ENCODE measurements at places on chromosomes 6 and 20.
A peak's percentile ranks its signal among the peaks of the same experiment; 100 is the strongest.

DNA sequence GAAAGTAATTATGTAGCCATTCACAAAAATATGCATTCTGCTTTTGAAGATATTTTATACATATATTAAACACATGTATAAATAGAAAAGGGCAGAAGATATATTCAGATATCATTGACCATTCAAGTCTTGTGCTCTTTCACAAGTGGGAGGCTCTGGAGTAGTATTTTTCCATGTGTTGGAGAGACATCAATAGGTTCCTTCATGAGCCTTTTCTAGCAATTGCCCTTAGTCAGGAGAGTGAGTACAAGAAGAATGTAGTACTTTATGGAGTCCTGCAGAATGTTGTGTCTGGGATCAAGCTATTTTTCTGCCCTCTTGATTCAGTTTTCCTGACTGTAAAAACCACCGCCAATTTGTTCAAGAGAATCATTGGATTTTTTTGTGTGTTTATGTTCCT lies 117.9 kb downstream of the LRRC1 start:
- DNase-seq = no peak

- DNase-seq = no peak
These were observed 210.4 kb upstream of the KCNG1 start for GRCh38 chr20:51233345-51233744.

GRCh38 chr6:13307508-13307995 lies 20.8 kb downstream of the TBC1D7 start:
- DNase-seq = no peak

DNA sequence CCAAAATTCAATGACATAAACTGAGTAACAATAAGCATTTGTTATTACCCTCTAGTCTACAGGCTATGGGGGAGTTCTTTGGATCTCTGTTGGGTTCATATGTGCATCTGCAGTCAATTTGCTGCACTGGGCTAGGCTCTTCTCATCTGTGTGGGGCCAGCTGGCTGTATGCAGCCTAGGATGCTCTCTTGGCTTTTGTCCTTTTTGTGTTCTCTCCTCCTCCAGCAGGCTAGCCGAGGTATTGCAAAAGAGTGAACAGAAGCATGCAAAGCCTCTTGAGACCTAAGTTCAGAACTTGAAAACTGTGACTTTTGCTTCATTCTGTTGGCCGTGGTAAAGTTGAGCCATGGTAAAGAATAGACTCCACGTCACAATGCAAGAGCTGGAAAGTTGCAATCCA lies 62.8 kb upstream of the FOXO3 start:
- no peak for DNase-seq

GRCh38 chr6:381742-382461 lies 9.7 kb upstream of the IRF4 start:
- no peak for DNase-seq

- DNase-seq = no peak
These were observed 511.3 kb downstream of the PHF3 start for GRCh38 chr6:64146876-64147275.

DNA sequence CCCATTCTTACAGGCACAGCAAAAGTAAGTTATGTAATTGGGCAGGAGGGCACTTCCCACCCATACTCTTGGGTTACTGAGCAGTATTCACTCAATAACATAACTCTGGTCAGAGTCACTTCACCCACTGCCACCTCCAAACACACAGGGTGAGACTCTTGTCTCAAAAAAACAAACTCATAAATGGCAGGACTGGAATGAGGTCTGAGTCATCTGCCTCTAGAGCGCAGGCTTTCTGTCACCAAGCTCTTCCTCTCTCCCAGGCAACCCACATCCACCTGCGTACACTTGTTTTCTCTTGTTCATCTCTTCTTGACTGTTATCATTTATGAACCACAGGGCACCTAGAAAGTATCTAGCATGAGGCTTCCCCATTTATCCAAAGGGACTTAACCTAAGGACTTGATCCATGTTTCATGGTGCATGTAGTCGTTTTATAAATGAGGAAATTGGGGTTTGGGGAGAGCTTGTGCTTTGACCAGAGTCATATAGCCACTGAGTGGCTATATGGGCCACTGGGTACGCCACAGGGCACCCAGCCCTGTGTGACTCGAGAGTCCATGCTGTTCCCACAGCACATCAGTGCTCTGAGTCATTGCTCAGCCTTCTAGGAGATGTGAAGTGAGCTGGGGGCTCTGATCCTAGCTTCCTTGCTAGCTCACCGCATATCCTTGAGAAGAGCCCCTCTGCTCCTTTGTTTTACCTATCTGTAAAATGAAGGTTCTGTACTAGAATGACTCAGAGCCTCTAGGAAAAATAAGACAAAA lies 22.4 kb downstream of the C20orf173 start:
- no peak for DNase-seq

- DNase-seq = peak; percentile 65
These were observed 59.2 kb downstream of the TNFAIP3 start for GRCh38 chr6:137926207-137926731.

DNA sequence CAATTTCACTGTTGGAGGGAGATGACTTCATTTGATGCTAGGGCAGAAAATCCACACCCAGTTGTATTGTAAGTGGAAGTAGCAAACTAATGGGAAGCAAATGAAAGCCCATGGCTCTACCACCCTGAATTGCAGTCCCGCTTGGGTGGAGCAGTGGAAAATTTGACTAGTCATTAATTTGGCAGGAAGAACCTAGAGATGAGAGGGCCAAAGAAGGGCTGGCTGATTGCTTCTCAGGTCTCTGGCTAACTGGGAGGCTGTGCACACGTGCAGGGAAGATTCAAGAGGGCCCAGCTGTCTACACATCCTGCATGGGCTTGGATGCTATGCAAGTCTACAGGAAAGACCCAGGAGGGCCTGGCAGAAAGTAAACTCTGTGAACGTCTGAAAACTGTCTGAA lies 466.2 kb downstream of the TFAP2A start:
- DNase-seq = no peak

DNA sequence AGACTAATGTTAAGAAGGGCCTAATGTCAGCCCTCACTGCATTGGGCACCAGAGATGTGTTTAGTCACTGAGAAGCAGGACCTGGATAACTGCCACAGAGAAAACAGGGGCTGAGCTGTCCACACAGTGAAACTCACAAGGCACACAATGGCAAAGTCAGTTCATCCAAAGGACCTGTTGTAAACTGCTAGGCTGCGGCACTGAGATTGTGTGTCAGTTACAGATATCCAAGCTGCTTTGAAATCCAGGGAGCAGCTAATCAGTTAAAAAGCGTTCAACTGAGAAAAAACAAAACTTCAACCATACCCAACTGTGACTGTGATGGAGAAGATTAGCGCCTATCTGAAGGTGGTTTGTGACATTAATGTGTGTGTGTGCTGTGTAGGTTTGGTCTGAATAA lies 27.8 kb upstream of the TMEM14A start:
- DNase-seq = no peak

DNA sequence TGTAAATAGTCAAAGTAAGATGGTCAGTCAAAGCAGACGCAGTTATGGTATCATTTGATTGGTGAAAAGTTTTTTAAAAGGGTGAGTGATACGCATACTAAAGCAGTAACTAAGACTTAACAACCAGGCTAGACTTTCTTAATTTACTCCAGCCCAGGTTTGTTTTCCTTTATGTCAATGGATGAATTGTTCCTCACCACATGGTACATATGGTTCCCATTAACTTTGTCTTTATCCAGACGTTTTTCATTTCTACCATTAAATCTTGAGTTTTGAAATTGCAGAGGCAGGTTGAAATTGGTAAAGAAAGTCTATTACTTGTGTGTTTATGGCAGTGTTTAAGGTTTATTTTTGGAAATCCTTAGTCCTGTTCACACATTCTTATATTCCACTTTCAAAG lies 98.5 kb upstream of the SCGN start:
- no peak for DNase-seq

DNA sequence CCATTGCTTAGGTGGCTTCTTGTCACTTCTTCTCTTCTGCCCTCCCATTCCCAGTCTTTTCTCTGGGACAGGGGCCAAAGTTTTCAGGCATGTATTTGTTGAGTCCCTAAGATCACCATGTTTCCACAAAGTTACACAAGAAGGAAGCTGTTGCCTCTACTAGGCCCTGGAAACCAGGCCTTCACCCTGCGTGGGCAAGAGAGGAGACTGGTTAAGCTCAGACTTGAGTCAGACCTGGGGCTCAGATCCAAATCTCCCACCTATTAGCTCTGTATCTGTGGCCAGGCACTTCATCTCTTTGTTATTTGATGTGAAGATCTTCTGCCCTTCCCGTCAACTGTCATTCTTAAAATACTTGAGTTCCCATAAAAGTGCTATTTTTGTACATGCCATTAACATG lies 154.6 kb downstream of the SASH1 start:
- no peak for DNase-seq

GRCh38 chr6:12203001-12203400 lies 87.2 kb upstream of the EDN1 start:
- no peak for DNase-seq

GRCh38 chr6:34593701-34594100 lies 37.6 kb upstream of the SPDEF start:
- no peak for DNase-seq

DNA sequence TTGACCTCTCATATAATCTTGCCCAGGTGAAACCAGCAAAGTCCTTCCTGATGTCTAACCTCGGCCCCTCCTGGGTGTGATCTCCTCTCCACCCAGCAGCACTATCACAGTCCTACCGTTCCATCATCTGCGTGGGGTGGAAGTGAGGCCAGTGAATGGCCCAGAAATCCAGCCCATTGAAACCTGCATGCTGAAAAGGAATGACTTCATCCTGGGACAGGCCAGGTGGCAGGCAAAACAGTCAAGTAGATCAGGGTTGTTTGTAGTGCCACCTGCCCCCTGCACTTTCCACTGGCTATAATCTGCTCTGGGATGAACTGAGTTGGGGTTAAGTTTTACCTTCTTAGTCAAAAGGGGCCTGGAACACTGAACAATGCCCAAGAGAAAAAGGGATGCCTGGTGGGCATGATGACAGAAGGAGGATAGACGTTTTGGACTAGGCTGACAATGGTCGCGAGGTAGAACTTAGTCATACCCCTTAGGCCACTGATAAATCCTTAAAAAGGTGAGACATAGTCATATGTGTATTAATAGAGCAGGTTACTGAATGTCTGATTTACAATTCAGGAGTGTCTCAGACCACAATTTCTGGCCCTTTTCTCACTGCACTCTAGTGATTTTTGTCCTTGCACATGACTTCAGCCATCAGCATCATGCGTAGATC lies 8.1 kb upstream of the HSP90AB1 start:
- DNase-seq = no peak

- DNase-seq = no peak
These were observed 14.9 kb upstream of the SLC22A1 start for GRCh38 chr6:160106701-160107100.
